RPMI7951 (cell line): ENCODE measurements at places on chromosomes 5 and 9. TPM values are rescaled to one million over a fixed set of nuclear protein-coding genes. Genes with fewer than 3 reads are reported as not detected.

DNA sequence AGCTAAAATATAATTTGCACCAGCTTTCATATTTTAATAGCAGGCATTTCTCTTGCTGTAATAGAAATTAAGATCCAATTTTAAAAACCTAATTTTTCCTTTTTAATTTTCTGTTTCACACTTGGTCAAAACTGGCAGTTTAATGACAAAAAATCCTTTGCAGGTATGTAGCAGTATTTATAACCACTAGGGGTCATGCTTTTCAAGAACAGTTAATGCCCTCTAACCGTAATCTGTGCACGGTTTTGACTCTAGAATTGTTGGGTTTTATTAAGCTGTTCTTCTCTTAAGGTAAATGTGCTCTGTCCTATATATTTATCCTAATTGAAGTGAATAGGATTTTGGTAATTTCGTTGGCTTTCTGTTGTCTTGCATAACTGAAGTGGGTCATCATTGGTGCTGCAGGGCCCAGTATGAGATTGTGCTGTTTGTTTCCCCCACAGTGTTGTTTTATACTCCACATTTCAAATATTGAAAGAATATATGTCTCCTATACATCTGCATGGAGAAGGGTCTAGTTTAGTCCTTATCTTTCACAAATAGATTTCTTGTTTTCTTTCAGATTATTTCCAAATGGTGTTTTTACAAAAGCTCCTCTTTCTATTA is 107.4 kb downstream of the SCAMP1 start:
- DNase-seq, result peak; percentile 49

- no peak for DNase-seq
These were observed 154.4 kb upstream of the COL5A1 start for GRCh38 chr9:134487066-134487710.

DNA sequence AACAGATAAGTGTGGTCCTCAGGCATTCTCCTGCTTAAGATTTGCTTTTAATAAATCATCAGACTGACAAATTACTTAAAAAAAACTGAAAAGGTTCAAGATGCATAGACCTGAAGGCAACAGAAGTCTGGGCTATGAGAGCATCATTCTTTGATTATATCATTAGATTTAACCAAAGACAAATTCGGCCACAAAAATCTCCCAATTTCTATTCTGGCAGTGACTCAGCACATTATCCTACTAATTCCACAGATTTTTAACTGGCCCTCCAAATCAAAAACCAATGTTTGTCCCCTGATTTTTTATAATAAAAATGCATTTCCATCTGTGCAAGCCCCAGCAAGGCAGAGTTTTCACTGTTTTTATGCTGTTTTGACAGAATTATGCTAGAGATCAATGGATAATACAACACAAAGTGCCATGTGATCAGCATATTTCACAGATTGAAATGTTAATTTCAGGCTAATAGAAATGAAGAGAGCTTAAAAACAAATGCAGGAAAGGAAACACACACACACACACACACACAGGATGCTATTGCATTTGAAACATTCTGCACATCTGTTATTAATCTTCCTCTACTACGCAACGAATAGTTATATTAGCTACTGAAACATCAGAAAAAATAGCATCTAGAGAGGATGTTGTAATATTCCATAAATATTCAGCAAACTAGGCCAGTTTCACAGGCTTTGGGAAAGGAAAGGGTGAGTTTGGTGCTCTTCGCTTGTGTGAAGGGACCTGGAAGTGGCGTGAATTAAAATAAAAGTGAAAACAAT is 177.6 kb upstream of the ST8SIA4 start:
- DNase-seq, result peak; percentile 1

DNA sequence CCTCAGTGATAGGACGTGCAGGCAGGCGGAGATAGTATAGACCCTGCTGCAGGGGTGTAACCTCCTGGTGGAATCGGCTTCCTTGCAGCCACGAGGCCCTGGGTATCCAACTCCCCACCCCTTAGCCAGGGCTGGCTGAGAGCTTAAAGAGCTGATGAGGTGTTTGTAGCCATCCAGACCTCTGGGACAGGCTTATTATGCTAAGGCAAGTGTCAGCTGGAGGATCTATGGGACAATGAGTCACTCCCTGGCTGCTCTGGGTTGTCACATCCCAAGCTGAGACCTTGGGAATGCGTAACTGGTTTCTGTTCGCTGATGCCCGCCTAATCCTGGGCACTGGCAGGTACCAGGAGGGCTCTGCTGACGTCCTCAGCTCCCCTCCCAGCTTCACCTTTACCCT is 38.9 kb downstream of the DAB2IP start:
- DNase-seq, result peak; percentile 23

DNA sequence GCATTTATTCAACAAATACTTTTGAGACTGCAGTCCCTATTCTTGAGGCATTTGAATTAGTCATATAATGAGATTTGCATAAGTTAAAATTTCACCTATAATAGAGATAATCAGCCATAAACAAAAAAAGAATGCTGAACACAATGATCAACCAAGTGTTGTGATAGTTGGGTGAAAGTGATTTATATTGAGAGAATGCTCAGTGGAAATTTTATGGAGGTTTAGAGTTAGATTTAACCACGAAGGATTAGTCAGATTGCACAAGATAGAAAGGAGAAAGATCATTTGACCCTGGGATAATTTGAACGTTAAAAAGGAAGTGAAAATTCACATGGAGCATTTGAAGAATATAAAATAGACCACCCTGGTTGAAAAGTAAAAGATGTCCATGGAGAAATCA is 356.2 kb downstream of the NPR3 start:
- DNase-seq, result no peak

DNA sequence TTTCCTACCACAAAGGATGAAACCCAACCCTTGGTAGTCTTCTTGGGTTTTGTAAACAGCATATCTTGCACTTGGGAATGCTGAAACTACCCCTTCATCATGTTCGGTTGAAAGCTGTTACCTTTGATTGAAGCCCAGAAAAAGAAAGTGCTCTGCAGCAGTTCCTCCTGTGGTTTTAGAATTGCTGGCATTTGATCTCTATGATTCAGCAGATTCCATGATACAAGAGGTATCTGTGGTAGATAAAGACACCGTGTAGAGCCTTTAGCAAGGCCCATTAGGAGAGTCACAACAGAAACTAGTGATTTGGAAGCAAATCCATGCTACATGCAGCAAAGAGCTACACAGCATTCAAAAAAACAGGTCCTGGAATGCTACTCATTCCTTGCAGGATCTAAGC is 557.0 kb downstream of the TLE1 start:
- peak; percentile 83 for DNase-seq

DNA sequence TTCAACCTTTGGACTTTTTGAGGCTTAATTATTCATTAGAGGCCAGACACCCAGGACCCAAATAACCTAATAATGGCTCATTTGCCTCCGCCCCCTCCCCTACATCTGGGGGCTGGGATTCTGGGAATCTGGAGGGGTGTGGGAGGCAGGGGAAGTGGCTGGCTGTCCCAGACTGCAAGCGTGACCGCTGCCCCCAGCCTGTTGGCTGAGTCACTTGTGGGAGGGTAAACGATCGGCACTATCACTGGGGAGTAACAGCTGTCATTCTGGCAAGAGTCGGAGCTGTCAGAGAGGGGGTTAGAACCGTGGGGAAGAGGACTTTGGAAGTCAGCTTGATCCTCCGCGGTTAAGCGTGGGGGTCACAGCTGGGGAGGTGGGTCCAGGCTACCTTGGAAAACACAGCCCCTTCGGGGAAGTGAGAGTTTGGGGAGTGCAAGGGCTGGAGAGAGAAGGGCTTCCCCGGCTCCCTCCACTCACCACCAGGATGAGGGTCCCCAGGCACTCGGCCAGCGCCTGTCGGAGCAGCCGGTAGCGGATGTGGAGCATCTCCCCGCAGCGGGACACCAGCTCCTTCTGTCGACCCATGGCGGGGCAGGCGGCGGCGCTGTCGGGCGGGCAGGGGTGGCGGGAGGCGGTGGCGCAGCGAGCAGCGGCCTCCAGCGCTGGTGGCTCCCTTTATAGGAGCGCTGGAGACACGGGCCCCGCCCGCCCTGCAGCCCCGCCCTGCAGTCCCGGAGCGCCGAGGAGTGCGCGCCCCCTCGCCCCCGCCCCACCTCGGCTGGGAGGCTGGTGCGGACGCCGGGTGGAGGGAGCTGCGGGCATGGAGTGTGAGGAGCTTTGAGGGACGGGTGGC is at the start of gene AQP3:
Gene AQP3 (minus strand): TSS at position 648 of the 853 bp plus-strand sequence. CDS start 63 bp downstream, at position 585.
- peak; percentile 73 for DNase-seq

- no peak for DNase-seq
These were observed 4.0 kb downstream of the SRP19 start for GRCh38 chr5:112865128-112865527.

DNA sequence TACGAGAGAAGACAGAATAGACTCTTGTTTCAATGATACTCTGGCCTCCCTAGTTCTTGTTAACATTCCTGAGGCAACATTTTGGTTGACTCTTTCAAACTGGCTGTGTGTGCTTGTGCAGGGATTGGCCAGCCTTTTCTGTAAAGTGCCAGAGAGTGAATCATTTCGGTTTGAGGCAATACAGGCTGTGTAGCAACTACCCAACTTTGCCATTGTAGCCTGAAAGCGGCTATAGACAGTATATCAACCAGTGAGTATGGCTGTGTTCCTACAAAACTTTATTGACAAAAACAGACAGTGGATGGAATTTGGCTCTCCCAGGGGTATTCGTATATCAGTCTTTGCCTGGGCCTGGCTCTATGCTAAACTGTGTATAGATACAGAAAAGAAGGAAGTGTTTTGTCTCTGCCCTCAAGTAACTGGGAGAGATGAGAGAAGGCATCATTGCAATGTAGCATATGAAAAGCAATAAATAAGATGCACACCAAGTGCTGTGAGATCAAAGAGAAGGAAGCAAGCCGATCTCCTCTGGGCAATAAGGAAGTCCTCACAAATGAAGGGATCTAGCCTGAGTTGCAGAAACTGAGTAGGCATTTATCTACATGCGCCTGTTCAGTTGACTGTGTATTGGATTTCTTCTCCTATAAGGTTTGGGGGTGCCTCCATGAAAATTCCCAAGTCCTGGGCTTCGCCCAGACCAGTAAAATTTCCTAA is 568.0 kb upstream of the KLF4 start:
- peak; percentile 97 for DNase-seq

- DNase-seq, result peak; percentile 95
These were observed 159.3 kb downstream of the RGS3 start for GRCh38 chr9:113622600-113623400.

DNA sequence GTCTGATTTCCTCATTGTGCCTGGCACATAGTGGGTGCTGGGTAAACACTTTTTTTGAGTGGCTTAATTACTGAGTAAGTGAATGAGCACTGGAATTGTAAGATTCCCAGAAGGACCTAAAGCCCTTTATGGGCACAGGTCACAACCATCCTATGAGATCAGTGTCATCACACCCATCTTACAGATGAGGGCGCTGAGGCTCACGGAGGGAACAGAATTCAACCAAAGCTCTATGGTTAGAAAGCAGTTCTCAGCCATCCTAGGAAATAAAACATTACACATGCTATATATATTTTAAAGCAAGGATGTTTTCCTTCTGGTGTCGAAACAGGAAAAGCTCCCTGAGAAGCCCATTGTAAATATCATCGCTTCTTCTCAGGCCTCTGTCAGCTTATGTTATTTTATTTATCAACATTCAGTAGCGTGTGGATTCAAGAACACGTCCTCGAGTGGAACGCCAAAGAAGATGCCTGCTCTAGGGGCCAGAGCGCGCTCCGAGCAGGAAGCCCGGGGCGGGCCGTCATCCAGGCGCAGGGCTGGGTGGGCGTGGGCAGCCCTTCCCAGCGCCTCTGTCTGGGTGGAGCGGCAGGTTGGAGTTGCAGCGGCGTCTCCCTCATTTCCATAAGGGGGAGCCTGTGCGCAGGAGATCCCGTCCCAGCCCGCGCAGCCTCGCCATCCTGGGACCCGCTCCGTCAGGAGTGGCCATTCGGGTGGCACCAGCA is 155.8 kb upstream of the SMIM23 start:
- no peak for DNase-seq

GRCh38 chr9:127535834-127536233 is 76.2 kb upstream of the STXBP1 start:
- no peak for DNase-seq

- DNase-seq, result no peak
These were observed 420.5 kb upstream of the CD180 start for GRCh38 chr5:67617051-67617450.

DNA sequence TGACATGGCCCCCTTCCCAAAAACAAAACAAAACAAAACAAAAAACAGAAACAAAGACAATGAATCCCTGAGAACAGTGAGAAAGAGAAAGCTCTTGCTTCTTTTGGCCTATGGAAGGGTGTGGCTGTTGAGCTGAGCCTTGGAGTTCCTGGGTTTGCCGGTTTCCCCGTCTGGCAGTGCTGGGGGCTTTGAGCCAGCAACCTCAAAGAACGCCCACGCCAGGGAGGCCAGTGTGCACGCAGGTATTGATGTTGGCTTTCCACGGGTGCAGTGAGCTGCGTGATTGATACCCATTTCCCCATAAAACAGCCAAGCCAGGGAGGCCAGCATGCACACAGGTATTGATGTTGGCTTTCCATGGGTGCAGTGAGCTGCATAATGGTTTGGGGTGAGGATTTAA is 8.3 kb upstream of the LCN1 start:
- no peak for DNase-seq

DNA sequence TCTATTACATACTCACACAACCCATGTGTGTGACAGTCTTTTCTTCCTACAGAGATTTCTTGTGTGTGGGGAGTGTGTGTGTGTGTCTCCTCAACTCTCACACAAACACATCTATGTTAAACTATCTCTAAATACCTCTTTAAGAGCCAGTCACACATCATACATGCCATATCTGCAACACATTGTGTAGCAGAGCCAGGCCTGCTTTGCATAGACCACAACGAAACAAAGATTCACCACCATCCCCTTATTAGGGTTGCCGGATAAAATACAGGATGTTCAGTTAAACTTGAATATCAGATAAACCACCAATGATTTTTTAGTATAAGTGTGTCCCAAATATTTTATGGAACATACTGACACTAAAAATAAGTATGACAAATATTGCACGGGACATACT is 2.3 kb downstream of the FAM170A start:
- no peak for DNase-seq

The TAS2R1 gene
- total RNA-seq, result not detected in 2 replicates

The ANXA2R gene
- total RNA-seq, result 2.6 and 3.2 TPM in 2 replicates

The PCDHGC5 gene
- total RNA-seq, result 1.1 and 1.2 TPM in 2 replicates

The CBY3 gene
- total RNA-seq, result not detected in 2 replicates

The GRM6 gene
- not detected in 2 replicates for total RNA-seq

The RASEF gene
- total RNA-seq, result 1.3 and 1.4 TPM in 2 replicates

The ADAMTS12 gene
- 30.0 and 31.7 TPM in 2 replicates for total RNA-seq

The GLRX gene
- 27.0 and 27.9 TPM in 2 replicates for total RNA-seq
